MCF 10A (cell line): ENCODE measurements at places on chromosomes 13 and 19.
A peak's percentile ranks its signal among the peaks of the same experiment; 100 is the strongest.

- H3K27ac ChIP-seq: no peak overlapping the region
- no peaks in the 10 kb centered on the region for H3K36me3 ChIP-seq
- no peak overlapping the region for H3K4me3 ChIP-seq
- peaks cover 10% of the 10 kb centered on the region for H3K4me1 ChIP-seq
- no peaks in the 10 kb centered on the region for H3K27me3 ChIP-seq
These were observed 25.5 kb upstream of the NAXD start for GRCh38 chr13:110589793-110590390.

GRCh38 chr13:47100214-47100853 is 203.5 kb upstream of the HTR2A start:
- H3K27me3 ChIP-seq: no peaks in the 10 kb centered on the region
- no peaks in the 10 kb centered on the region for H3K36me3 ChIP-seq
- H3K27ac ChIP-seq: no peak overlapping the region
- H3K4me3 ChIP-seq: no peak overlapping the region

GRCh38 chr13:52896827-52897659 is 48.6 kb upstream of the PCDH8 start:
- no peaks in the 10 kb centered on the region for H3K27me3 ChIP-seq
- DNase-seq: peak; percentile 30
- no peak overlapping the region for H3K4me3 ChIP-seq
- H3K36me3 ChIP-seq: no peaks in the 10 kb centered on the region
- H3K4me1 ChIP-seq: no peaks in the 10 kb centered on the region

- H3K27me3 ChIP-seq: no peaks in the 10 kb centered on the region
- DNase-seq: peak; percentile 40
- H3K27ac ChIP-seq: no peak overlapping the region
- H3K4me1 ChIP-seq: peaks cover 46% of the 10 kb centered on the region
These were observed 187.6 kb upstream of the TSC22D1 start for GRCh38 chr13:44763615-44764301.
